NCI-H2081 (cell line): ENCODE measurements at places on chromosomes 1 and 21.

- peak; percentile 43 for DNase-seq
Observed at GRCh38 chr1:116498789-116499628, 71.8 kb downstream of the CD58 start.

DNA sequence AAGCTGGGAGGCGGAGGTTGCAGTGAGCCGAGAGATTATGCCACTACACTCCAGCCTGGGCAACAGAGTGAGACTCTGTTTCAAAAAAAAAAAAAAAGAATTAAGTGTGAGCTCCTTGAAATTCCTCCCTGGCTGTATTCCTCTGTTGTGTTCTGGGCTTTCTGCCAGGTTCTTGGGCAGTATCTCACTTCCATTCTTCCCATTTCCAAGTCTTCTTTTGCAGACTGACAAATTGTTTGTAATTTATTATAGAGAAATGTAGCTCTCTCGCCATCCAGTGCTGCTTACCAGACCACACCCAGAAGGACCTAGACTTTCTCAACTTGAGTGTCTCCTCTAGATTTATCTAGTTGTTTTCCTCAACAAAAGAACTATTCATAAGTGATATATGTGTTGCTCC lies 105.0 kb upstream of the ADGRL2 start:
- DNase-seq, result no peak

- no peak for DNase-seq
Observed at GRCh38 chr1:192100686-192101468, 57.4 kb upstream of the RGS18 start.

DNA sequence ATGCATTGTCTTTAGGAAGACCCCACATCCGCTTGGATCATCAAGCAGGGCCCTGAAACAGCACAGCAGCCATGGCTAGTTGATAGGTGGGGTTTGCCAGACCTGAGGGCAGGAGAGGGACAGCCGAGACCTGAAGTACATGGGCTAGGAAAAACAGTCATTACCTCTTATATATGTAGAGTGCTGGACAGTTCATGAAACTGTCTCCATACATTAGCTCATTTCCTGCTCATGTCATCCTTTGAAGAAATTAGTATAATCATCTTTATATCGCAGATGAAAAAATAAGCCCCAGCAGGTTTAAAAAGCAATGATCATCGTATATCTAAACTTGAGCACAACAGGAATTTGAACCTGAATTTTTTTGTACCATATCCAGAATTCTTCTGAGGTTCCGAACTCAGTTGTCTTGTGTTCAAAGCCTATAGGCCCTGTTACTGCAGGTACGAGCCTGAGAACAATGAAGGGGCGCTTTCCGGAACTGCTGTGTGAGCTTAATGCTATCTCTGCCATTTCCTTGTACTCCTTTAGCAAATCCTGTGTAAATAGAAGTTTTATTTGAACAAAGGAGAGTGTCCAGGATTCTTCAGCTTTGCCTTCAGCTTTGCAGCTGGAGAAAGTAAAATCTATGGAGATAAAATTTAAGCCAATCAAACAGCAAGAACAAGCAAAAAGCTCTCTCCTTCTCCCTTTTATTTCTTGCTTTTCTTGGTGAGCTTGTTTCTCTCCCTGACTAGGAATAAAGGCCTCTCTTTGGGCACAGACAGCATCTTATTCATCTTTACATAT lies 32.4 kb upstream of the DUSP10 start:
- DNase-seq, result no peak

- no peak for DNase-seq
Observed at GRCh38 chr1:34611571-34611970, 143.3 kb upstream of the GJB5 start.

DNA sequence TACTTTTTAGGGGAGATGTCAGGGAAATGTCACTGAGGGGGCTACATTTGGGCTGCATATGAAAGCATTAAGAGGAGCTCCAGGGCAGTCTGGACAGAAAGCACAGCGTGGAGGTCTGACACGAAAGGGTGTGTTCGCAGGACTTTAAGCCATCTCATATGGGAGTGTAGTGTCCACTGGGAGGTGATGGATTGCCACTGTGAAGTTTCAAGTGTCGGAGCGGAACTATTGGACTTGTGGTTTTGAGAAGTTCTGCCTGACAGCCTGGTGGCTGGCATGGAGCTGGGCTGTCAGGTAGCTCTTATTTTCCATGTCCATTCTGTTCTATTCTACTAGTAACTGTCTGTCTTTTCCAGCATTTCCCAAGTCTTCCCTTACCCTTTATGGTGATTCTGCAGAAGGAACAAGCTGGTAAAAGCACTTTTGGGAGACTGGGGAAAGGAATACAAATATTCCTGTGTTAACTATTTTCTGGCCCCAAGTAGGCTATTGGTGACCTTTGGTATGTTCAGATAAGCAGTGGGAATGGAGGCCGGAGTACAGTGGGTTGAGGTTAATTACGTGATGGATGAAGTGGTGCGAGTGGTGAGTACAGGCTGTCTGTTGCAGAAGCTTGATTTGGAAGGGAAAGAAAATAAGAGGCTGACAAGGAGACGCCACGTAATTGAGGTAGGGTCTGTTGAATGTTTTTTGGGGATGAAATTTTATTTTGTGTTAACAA lies 19.3 kb downstream of the B3GALT5 start:
- DNase-seq, result no peak

GRCh38 chr1:61076728-61077675 lies 5.4 kb upstream of the NFIA start:
- peak; percentile 96 for DNase-seq

DNA sequence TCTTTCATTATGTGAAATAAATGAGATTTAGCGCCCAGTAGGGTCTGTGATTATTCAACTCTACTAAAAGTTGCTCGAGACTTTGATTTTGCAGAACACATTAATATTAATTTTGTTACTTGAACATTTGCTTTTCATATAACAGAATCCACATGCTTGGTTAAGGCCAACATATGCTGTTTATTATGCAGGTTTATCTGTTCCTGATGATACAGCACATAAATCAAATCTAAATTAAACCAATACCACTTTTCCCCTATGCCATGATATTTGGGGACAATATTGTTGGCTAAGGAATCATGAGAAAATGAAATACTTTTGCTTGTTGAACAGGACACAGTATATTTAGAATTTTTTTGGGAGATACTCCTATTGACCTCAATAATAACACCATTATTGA lies 291.1 kb downstream of the USP25 start:
- no peak for DNase-seq

GRCh38 chr1:230746617-230747016 lies 571 bp upstream of the CAPN9 start:
- no peak for DNase-seq

DNA sequence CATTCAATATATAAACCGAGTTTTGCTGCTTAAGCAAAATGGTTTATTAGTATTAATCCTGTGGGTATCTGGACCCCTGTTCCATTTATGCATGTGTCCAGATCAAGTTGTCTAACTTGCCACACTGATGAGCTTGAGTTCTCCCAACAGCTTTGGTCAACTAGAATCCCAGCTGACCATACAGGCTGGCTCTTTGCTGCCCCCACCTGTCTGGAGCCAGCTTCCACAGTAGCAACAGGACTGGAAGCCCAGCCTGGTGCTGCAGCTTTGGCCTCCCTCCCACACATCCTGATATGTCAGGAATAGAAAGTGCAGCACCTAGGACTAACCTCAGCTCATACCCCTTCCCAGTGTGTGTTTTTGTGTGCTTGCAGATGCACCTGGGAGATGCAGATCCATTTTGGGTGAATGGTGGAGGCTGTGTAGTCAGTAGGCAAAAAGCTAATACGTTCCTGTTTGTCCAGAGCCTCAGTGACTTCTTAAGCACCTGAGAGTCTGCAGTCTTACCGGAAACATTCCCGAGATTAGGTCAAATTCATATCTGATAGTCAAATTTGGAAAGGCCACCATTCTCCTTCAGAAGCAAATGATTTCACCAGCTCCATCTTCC lies 40.9 kb upstream of the BEND5 start:
- peak; percentile 75 for DNase-seq

DNA sequence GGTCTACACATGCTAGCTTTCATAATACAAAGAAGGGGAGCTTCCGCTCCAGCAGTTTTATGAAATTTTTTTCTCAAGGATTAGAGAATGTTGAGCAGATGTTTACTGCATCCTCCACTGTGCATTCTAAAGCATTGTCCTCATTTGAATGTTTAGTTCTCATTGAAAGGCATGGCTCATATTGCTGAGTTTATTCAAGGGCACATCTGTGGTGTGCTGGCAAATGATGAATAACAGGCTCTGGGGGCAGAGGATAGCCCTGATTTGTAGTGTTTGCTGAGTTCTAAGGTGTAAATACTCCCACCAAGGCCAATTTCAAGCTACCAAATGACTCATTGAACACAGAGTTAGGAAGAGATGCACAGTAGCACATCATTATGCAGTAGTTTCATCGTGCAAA lies 303.2 kb upstream of the FAM78B start:
- no peak for DNase-seq

DNA sequence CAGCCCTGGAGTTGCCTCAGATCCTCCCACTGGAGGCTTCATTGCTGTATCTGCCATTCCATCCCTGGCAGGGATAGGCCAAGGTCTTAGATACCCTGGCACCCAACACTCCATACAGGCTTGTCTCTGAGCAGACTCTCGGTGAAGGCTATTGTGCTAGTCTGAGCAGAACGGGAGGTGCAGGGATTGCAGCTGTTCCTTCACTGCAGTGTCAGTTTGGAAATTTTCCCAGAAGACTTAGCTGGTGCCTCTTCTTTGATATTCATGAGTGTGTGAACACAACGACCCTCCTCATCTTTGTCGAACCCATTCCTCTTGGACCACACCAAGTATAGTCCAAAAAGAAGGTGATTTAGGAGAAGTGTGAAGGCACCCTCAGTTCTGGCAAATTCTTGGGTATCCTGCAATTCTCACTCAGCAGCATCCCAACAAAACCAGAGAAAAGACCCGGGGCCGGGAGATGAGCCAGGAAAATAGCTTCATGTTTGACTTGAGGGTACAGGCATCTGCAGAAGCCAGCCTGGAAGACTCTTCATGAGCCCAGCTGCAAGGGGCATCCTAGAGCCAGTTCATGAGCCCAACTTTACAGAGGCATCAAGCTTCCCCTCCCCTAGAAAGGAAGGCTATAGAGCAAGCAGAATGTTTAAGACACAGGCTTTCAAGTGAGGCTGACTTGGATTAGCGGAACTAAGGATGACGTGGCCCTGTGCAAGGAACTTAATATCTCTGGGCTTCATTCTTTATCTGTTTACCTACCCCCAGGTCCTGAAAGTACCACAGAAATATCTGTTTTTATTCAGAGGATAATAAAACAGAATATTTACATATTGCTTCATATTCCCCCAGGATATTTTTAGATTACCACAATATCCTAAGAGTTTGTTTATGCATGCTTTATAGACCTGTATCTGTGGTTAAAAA lies 38.8 kb upstream of the HAO2 start:
- no peak for DNase-seq

- DNase-seq, result no peak
Observed at GRCh38 chr1:78703806-78704205, 54.2 kb downstream of the IFI44 start.

GRCh38 chr1:53110370-53111072 lies 31.9 kb downstream of the SLC1A7 start:
- no peak for DNase-seq

DNA sequence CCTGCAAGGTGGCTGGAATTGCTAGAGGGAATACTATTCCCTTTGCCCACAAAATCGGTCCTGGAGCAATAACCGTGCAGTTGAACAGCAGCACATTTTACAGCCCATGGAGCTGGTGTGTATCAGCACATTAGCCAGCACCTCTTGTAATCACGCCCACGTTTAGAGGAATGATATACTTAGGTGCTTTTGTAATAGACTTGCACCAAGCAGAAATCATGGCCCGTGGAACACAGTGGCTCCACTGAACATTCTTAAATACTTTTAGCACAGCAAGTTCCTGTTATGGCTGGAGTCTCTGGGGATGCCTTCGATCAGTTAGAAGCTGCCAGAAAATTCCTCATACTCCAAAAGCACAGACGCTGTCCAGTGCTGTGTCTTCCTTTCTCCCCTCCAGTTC lies 218.1 kb upstream of the FAM78B start:
- DNase-seq, result no peak

DNA sequence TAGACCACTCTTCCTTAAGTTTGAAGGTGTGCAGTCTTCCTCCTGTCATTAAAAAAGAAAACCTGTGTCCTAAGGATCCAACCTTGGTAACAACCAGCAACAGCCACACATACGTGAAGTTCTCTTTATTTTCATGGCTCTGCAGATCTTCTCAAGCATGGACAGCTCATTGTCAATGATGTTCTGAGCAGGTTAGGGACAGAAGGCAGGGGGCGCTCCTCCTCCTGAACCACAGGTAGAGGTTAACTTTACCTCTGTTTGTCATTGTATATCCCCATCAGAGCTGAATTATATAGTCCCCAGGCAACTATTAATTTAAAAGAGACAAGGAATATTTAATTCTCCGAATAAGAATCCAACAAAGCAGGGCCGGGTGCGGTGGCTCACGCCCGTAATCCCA lies 52.5 kb upstream of the CR2 start:
- DNase-seq, result no peak

- DNase-seq, result no peak
Observed at GRCh38 chr1:94872771-94873495, 52.8 kb downstream of the SLC44A3 start.

DNA sequence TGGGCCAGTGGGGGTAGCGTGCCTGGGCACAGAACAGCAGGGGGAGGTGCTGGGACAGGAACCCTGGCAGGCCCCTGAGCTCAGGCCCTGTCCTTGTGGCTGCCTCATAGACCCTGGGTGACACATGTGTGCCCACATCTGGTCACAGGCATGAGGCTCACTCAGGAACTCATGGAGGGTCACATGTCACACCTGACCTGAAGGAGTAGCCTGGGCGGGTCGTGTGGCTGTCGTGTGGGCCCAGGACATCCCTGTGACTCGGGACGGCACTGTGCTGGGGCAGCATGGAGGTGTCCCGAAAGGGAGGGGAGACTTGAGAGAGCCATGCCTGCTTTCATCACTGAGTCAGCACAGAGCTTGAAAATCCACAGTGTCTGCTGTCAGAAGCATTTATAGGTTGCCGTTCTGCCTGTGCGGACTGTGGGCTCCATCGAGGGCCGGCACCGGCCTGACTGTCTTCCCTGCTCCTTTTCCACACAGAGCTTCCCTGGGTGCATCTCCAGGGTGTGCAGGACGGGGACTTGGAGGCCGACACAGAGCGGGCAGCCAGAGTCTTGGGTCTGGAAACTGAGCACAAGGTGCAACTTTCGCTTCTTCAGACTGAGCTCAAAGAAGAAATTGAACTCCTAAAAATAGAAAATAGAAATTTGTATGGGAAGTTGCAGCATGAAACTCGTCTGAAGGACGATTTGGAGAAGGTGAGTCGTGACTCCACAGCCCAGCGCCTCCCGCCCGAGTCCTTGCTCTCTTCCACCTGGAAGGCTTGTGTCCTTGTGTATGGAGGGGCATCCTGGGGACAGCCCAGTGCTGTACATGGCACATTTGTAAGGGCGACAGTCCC lies 32.8 kb downstream of the PCNT start:
- no peak for DNase-seq

- no peak for DNase-seq
Observed at GRCh38 chr1:41390573-41390972, 29.3 kb downstream of the FOXO6 start.

- no peak for DNase-seq
Observed at GRCh38 chr1:55986003-55986402, 593.4 kb downstream of the PLPP3 start.

- DNase-seq, result no peak
Observed at GRCh38 chr1:179190861-179191260, 38.6 kb downstream of the ABL2 start.

- no peak for DNase-seq
Observed at GRCh38 chr1:203378556-203379245, 27.8 kb upstream of the FMOD start.

- DNase-seq, result no peak
Observed at GRCh38 chr1:1583347-1584010, 8.8 kb upstream of the SSU72 start.

GRCh38 chr1:244173769-244174168 lies 122.7 kb downstream of the ZBTB18 start:
- no peak for DNase-seq
